CD4-positive, alpha-beta T cell treated with Interleukin-17A for 1 hour (primary cell): ENCODE measurements at places on chromosomes 1 and 21.

DNA sequence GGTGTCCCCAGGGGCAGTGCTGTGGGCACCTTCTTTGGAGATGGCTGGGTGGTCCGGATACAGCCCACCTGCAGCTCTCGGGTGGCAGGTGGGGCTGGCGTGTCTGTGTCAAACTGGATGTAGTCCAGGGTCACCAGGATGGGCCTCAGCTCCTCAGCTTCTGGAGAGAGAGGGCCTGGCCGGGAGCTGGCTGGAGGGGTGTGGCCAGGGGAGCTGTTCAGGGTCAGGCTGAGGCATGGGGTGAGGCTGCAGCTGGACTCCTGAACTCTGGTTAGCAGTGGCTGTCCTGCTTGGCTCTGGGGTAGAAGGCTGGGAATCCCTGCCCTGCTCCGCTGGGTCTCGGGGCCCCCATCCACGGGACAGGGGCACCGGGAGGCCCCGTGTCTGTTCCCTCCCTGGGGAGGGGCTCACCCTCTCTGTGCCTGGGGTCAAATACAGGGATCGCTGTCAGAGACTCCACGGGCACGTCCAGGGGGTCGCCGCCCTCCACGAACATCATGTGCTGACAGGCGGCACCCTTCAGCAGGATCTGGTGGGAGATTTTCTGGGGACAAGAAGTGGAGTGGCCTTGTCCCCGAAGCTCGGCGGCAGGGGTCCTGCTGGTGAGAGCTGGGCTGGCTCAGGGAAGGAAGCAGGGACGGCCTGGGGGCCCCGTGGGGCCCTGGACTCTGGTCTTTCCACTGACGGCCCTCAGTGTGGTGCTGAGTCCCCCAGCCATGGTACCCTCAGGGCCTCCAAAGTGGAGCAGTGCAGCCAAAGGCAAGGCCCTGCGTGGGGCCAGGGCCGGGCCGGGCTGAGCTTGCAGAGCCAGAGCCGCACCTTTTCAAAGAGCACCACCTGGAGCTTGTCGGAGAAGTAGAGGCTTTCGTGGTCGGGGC lies 4.1 kb upstream of the TMEM52 start:
- no peak for DNase-seq

DNA sequence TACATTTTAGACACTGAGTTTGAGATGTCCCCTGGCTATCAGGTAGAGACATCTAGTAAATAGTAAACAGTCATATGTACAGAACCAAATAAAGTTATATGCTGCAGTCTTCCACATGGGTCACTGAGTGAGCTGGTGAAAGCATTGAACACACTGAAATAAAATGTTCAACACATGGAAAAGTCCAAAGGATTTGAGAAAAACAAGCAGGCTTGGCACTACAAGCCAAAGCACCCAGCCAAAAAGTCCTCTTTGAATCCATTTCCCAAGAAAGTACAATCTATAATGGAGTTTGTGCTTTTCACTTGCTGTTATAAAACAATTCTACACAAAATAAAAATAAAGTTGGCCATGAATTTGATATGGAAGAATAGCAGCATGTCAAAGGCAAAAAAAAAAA lies 135.4 kb downstream of the NR5A2 start:
- no peak for DNase-seq

DNA sequence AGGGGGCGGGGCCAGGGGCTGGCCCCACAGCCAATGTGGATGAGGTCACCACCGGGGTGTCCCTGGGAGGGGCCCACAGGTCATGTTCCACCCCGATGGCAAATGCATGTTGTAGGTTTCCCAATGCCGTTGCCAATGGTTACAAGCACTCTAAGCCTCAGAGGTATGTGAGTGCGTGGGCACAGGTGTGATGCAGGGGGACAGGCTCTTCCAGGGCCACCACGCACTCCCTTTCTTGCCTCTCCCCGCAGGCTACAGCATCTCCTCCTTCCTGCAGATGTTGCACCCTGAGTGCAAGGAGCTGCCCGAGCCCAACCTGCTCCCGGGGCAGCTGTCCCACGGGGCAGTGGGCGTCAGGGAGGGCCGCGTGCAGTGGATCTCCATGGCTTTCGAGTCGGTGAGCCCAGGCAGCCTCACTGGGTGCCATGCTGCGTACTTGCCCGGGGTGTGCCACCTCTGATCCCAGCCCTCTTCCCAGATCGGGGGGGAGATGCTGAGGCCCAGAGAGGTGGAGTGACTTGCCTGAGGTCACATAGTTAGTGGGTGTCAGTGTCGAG lies 52.4 kb downstream of the DISP3 start:
- no peak for DNase-seq

DNA sequence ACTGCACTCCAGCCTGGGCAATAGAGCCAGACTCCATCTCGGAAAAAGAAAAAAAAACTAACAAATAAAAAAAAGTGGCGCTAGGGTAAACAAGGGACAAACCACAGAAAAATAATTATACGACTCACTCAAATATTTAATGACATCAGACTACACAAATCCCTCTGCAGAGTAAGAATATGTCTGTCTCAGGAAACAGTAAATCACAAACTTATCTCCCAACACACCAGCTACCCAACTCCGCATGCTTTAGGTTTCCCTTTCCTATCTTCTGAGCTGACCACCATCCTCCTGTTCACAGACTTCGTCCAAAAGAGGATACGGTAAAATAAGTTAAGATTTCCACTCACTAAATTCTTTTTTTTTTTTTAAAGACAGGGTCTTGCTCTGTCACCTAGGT lies 16.2 kb downstream of the WDR47 start:
- DNase-seq, result no peak
